Left lung (tissue), 14 donors: ENCODE measurements at places on chromosomes 5 and 9. TPM values are rescaled to one million over a fixed set of nuclear protein-coding genes. Genes with fewer than 3 reads are reported as not detected.

Gene PDGFRB
- total RNA-seq, result 129 TPM

Gene HTR1A
- not detected for total RNA-seq

Gene FBN2
- total RNA-seq, result 2.7 TPM

Gene UGCG
- 42.1 TPM for total RNA-seq

Gene SLIT3
- 66.3 TPM for total RNA-seq

Gene ENG
- total RNA-seq, result 173 TPM

Gene OR13D1
- total RNA-seq, result not detected

Gene INSL4
- not detected for total RNA-seq

Gene RETREG1
- 26.0 TPM for total RNA-seq

Gene ZNF169
- total RNA-seq, result 4.1 TPM

Gene RANBP17
- total RNA-seq, result 22.9 TPM
